Mesothelial cell of epicardium (in vitro differentiated cells): ENCODE measurements at places on chromosomes 6 and 20. TPM values are rescaled to one million over a fixed set of nuclear protein-coding genes. Genes with fewer than 3 reads are reported as not detected.

The LINC00237 gene
- total RNA-seq = not detected in 3 replicates

The ADAM33 gene
- 83.0 to 91.1 TPM (median 87.4 TPM) in 3 replicates for total RNA-seq

DNA sequence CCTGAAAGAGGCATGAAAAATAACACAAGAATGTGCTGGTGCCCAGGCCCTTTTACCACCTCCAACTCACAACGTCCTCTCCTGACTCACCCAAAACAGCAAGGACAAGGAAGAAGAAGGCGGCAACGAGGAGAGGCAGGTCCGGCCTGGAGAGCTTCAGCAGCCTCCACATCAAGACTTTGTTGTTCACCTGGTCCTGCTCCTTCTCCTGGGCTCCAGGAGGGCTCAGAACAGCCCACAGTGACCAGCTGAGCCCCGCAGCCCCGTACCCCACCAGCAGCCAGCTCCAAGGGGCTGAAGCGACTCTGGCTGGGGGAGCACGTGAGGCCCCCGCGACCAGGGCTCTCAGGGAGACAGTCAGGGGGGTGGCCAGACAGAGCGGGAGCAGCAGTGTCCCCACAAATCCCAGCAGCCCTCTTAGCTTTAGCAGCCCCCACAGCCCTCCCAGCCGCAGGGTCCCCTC is 857 bp downstream of the TAP2 start:
- H3K4me3 ChIP-seq = peak overlapping the region; percentile 87
- H3K27ac ChIP-seq = no peak overlapping the region
- H3K27me3 ChIP-seq = peaks cover 11% of the 10 kb centered on the region

DNA sequence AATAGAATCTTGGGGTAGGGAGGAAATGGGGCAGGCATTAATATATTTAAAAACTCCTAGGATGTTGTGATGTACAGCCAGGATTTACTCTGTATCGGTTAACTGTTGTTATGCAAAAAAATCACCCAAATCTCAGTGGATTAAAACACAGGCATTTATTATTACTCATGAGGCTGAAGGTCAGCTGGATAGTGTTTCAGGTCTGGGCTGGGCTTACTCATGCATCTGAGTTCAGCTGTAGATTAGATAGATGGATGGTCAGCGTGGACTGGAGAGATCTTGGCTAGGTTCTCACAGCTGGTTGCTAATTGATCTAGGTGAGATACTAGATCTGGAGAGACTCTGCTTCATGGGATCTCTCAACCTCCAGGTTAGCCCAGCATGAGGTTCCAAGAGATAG is 131.4 kb downstream of the BTBD3 start:
- no peak overlapping the region for H3K4me3 ChIP-seq

- H3K27me3 ChIP-seq = peaks cover 91% of the 10 kb centered on the region
- no peak for DNase-seq
- H3K27ac ChIP-seq = no peak overlapping the region
- peaks cover 14% of the 10 kb centered on the region for H3K4me1 ChIP-seq
- H3K36me3 ChIP-seq = no peaks in the 10 kb centered on the region
These were observed 3.3 kb upstream of the TBX18 start for GRCh38 chr6:84767526-84768201.

GRCh38 chr6:113149511-113149910 is 707.6 kb upstream of the MARCKS start:
- no peaks in the 10 kb centered on the region for H3K27me3 ChIP-seq
- H3K27ac ChIP-seq = no peak overlapping the region
- H3K36me3 ChIP-seq = peaks cover 6% of the 10 kb centered on the region
- DNase-seq = no peak
- H3K4me3 ChIP-seq = no peak overlapping the region
- peaks cover 19% of the 10 kb centered on the region for H3K4me1 ChIP-seq

GRCh38 chr20:46559685-46560440 is 9.4 kb upstream of the OCSTAMP start:
- peaks cover 7% of the 10 kb centered on the region for H3K27me3 ChIP-seq
- no peak overlapping the region for H3K4me3 ChIP-seq
- no peak for DNase-seq
- no peaks in the 10 kb centered on the region for H3K4me1 ChIP-seq

GRCh38 chr6:34531580-34532201 is 24.4 kb downstream of the SPDEF start:
- no peak overlapping the region for H3K27ac ChIP-seq
- no peaks in the 10 kb centered on the region for H3K36me3 ChIP-seq
- no peak for DNase-seq
- no peak overlapping the region for H3K4me3 ChIP-seq
- peaks cover 8% of the 10 kb centered on the region for H3K27me3 ChIP-seq

GRCh38 chr20:301886-302848 is 4.8 kb downstream of the ZCCHC3 start:
- H3K4me1 ChIP-seq = peaks cover 36% of the 10 kb centered on the region
- no peak for DNase-seq
- no peaks in the 10 kb centered on the region for H3K27me3 ChIP-seq
- H3K4me3 ChIP-seq = no peak overlapping the region
- no peaks in the 10 kb centered on the region for H3K36me3 ChIP-seq
- peak overlapping the region; percentile 87 for H3K27ac ChIP-seq

- no peak for DNase-seq
- H3K27me3 ChIP-seq = no peaks in the 10 kb centered on the region
- H3K36me3 ChIP-seq = peaks cover 10% of the 10 kb centered on the region
- H3K4me1 ChIP-seq = no peaks in the 10 kb centered on the region
- no peak overlapping the region for H3K27ac ChIP-seq
- H3K4me3 ChIP-seq = no peak overlapping the region
These were observed 459.8 kb upstream of the RUNX2 start for GRCh38 chr6:44868335-44868668.
